ENCODE measurements at places on chromosomes 12 and 14.

- no peak for DNase-seq
These were observed 183.5 kb downstream of the ADGRD1 start for GRCh38 chr12:131137009-131137835.

DNA sequence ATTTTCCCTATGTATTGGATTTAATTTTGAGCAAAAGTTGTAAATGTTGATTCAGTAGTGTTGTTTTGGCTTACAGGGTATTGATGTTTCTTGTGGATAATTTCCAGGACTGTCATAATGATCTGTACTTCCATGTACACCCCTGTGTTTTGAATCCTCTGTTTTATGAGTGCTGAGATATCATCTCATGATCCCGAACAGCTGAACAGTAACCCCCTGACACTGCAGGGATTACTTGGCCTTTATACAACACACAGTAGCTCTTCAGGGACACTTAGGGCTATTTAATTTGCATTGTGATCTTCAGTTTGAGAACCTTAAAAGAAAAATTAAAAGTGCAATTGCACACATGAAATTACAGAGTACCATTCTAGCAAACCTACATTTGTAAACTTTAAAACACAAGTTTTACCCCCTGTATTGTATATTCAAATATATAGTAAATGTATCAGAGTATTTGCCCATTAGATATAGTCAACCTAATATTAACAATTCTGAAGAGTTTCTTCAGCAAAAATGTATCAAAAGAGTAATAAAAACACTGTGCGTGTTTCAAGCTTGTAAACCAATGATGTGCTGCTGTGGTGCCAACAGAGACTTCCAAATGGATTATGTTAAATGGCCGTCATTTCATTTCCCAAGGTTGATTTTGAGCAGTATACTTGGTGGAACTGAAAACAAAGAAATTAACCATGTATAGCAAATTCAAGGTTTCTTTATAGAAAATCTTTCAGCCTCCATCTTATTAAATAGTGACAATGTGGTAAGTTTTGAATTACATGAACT, 27.9 kb upstream of the MYF6 start:
- DNase-seq = no peak

DNA sequence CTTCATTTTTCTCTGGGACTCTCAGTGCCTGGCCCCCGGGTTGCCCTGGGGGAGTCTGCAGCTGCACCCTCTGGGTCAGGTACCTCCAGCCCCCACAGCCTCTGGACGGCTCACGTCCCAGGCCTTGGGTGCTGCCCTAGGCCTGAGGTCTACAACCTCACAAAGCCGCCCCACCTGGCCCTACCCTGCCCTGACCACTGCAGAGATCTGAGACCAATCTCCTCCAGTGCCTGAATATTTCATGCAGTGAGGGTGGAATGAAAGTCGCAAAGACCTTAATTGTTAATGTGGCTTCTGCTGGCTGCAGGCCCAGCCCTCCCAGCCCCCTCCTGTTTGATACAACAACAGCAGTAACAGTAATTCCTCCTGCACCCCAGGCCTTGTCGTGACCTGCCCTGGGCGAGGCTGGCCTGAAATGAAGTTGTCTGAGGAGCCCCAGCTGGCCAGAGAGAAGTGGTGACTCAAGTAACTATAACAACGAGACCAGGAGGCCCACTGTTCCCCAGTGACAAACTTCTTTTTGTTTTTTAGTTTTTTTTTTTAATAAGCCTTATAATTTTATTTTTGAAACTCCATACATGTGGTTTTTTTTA, 8.8 kb upstream of the CCDC85C start:
- DNase-seq = no peak

- DNase-seq = no peak
These were observed at the start of gene NUDT14 for GRCh38 chr14:105180592-105181548. Gene NUDT14 (minus strand): TSS chr14:105181312. CDS start chr14:105181209, 103 bp downstream.

GRCh38 chr12:26109343-26109881, 15.4 kb downstream of the BHLHE41 start:
- no peak for DNase-seq

- no peak for DNase-seq
These were observed 16.7 kb downstream of the CHGA start for GRCh38 chr14:92939699-92940098.

GRCh38 chr14:106372870-106373652, 846.7 kb downstream of the TMEM121 start:
- peak; percentile 8 for DNase-seq

DNA sequence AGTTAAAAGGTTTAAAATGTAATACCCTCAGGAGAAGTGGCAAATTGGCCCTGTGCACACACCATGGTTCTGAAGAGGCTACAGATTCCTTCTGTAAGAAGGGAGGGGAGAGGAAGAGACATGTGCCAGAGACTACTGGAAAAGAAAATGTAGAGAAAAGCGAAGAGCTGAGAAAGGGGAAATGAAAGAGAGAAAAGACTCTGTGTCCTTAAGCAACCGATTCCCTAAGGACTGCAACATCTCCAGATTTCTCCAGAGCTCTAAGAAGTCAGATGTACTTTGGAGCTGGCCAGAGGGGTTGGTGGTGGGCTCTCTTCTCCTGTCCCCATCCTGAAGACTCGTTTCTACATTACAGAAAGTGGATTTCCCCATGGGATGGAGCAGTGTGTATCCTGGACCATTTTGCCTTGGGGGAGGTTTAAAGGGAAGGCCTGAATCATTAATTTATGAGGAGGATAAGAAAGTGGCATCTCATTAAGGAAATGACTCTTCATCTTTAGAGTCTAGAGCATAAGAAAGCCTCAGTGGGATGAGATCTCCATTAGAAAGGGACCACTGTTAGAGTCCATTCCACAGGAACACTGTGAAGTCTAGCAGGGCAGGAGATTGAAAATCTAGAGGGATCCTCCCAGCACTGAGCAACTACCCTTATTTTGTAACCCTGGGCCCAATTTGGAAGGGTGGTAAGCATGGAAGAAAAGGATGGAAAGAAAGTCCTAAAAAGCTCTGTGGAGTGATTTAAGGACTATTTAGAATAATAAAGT, 45.5 kb upstream of the FUT8 start:
- no peak for DNase-seq

GRCh38 chr12:10088031-10088430, 10.8 kb downstream of the CLEC1A start:
- no peak for DNase-seq

- no peak for DNase-seq
These were observed 38.7 kb downstream of the LGR5 start for GRCh38 chr12:71478270-71478669.

GRCh38 chr14:97538749-97539410, 741.7 kb downstream of the VRK1 start:
- no peak for DNase-seq

GRCh38 chr12:26119391-26119989, 5.3 kb downstream of the BHLHE41 start:
- peak; percentile 61 for DNase-seq

GRCh38 chr12:132065609-132066344, 78.3 kb downstream of the DDX51 start:
- no peak for DNase-seq

- no peak for DNase-seq
These were observed 161.9 kb downstream of the EMP1 start for GRCh38 chr12:13358391-13358905.

- no peak for DNase-seq
These were observed 32.8 kb downstream of the SIX1 start for GRCh38 chr14:60616461-60616959.

DNA sequence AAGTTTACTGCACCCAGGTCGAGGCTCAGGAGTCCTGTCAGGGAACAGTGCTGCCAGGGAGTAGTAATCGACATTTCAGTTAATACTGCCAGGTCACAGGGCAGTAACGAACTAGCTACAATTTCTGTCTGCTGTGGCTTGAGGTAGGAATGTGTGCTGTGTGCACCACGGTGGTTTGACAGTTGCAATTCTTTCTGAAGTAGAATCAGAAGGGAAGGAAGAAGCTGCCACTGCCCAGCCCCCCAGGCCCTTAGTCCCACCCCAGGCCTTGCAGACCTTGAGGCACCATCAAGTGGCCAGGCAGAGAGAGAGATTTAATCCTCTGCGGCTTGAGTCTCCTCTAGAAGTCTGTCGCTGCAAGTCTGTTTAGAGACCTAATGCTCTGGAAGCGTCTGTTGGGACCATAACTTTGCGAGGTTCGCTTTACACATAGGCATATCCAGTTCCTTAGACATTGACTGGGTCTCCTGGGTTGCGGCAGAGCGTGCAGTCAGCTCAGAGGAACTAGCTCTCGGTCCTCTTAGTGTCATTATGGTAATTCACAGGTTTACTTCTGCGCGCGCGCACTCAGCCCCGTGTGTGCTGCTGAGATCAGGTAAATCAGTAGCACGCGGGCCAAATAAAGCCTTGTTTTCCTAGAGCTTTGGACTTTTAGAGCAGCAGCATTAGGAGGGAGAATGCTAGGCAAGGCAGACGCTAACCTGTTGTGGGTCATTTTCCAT, 9.8 kb downstream of the NKX2-1 start:
- no peak for DNase-seq

GRCh38 chr14:36582011-36582873, at the start of gene NKX2-8:
Gene NKX2-8 (minus strand): TSS chr14:36582614. CDS start chr14:36582389, 225 bp downstream.
- DNase-seq = no peak

- no peak for DNase-seq
These were observed 1116.5 kb upstream of the TMEM132C start for GRCh38 chr12:127150479-127150878.

- no peak for DNase-seq
These were observed 58.7 kb upstream of the DICER1 start for GRCh38 chr14:95216008-95216407.

DNA sequence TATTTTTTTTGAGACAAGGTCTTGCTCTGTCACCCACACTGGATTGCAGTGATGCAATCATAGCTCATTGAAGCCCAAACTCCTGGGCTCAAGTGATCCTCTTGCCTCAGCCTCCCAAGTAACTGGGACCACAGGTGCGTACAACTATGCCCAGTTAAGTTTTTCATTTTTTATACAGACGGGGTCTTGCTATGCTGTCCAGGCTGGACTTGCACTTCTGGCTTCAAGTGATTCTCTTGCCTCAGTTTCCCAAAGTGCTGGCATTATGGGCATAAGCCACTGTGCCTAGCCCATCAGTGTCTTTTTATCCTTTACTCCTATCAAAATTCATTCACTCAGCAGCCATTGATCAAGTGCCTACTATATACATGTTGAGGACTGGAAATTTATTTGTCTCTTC, 9.0 kb downstream of the PTPN11 start:
- no peak for DNase-seq

DNA sequence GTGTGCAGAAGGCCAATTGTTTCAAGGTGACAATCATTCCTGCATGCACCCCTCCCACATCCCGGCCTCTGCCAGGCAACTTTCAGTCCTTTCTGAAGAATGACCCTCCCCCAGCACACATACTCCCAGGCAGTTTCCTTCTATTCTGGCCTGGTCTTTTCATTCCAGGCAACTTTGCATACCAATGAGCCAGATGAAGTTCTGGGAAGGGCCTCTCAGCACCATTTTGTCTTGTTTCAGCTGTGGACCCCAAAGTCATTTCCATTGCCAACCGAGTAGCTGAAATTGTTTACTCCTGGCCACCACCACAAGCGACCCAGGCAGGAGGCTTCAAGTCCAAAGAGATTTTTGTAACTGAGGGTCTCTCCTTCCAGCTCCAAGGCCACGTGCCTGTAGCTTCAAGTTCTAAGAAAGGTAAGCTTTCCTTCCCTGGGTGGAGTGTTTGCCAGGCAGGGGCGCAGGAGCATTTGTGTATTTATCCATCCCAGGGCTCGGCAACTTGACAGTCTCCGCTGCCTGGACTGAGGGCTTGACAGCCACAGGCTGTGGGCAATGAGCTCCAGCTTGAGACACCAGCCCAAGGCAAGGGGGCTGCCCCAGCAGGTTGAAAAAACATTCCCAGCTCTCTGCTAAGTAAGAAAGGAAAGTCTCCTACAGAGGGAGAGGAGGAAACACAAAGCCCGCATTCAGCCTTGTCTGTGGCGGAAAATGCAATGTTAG, 16.4 kb downstream of the BCL2L14 start:
- no peak for DNase-seq

- DNase-seq = peak; percentile 27
These were observed 167.6 kb downstream of the NAV3 start for GRCh38 chr12:77998236-77998786.

DNA sequence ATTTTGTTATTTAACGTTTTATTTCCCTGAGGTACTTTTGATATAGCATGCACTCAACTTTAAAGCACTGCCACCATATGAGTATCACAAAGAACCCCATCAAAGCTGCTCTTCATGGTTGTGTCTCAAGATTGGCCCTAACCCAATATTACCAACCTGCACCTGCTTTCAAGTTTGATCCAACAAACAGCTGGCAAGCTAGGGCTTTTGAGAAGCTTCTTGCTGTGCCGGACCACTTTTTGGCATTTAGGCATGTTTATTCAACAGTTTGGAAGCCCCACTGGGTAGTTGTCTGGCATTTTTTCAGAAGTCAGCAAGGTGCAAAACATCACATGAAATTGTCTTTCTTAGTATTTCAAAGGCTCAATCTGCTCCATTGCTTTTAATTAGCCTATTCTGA, 137.2 kb upstream of the PLEKHA5 start:
- DNase-seq = no peak

GRCh38 chr12:132582058-132582420, 28.3 kb downstream of the LRCOL1 start:
- DNase-seq = no peak

DNA sequence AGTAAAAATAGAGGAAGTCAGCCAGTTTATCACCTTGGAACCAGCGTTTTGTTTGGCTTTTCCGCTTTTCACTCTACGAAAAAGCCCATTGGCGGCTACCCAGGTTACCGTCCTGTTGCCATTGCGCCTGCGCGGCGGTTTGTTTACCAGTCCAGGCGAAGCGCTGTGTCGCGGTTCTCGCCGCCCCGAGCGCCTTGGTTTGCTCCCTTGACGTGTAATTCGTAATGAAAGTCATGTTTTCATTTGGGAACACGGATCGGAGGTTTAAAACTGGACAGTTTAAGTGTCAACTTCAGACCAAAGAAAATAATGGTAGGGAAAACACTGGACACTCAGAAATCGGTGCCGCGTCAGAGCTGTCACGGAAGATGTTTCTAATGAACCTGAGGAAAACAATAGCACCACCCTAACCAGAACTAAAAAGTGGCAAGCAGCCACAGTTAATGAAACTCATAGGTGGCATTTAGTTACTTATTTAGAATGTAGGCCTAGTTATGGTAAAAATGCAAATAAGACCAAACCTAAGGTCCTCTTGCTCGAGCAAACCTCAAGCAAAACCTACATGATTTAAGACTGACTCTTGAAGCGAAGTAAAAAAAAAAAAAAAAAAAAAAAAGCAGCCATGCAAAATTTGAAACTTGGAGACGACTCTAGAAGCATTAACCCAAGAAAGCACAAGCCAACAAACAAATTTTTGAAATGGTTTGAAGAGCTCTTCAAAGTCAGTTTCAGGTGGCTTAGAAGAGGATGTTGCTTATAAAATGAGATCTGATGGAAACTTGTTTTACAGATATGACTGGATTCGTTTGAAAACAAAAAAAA, 790 bp upstream of the GPR19 start:
- peak; percentile 83 for DNase-seq

Measured in AML-193 (cell line).